ENCODE measurements at places on chromosomes 2 and 18.

DNA sequence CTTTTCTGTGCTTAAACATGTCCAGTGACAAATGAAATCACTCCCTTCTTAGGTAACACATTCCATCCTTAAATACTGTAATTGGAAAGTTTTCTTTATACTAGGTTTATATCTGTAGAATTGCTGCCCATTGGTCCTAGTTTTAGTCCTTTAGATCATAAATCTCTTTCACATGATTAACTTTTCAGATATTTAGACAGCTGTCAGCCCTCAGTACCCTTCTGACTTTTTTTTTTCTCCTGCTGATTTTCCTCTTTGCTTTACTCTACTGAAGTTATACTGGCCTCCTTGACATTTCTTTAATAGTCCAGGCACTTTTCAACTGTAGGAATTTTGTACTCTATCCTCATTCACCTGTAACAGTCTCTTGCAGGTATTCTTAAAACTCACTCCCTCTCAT, 28.9 kb downstream of the RBBP8 start:
- DNase-seq, result no peak

GRCh38 chr2:148533685-148534084, 110.9 kb upstream of the EPC2 start:
- no peak for DNase-seq

- no peak for DNase-seq
Observed at GRCh38 chr18:48342125-48342524, 67.1 kb downstream of the ZBTB7C start.

GRCh38 chr18:70672581-70672980, 383.7 kb downstream of the SOCS6 start:
- no peak for DNase-seq

GRCh38 chr2:79219383-79219988, 59.9 kb upstream of the REG3A start:
- no peak for DNase-seq

- DNase-seq, result no peak
Observed at GRCh38 chr2:187372213-187372612, 75.8 kb downstream of the CALCRL start.

DNA sequence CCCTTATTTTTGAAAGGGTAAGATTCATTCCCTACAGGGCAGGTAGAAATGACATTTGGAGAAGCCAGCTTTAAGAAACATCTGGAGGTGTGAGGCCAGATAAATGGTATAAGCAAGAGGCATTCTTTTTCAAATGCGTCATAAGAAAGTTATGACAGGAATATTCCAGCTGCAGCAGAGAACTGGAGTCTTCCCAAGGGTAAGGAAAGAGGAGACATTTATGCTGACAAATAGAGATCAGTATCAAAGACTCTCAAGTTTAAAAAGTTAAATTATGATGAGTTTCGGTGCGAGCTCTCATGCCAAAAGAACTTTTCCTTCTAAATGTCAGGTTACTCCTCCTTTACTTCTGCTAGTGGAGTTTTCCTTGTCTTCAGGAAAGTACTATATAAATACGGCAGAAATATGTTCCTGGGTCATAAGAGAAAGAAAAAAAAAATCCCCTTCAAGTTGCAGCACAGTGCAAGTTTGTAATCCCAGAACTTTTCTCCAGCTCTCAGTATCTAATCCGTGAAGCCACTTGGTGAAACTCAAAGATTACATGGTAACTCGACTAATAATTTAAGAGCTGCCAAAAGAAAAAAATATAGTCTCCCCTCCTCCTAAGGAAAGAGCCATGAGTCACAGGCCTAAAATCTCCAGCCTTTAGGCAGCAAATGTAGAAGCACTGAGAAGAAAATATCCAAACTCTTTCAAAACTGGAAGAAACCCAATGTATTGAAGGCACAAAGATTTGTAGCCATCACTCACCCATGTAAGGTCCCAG, 428.1 kb downstream of the MEIS1 start:
- no peak for DNase-seq

DNA sequence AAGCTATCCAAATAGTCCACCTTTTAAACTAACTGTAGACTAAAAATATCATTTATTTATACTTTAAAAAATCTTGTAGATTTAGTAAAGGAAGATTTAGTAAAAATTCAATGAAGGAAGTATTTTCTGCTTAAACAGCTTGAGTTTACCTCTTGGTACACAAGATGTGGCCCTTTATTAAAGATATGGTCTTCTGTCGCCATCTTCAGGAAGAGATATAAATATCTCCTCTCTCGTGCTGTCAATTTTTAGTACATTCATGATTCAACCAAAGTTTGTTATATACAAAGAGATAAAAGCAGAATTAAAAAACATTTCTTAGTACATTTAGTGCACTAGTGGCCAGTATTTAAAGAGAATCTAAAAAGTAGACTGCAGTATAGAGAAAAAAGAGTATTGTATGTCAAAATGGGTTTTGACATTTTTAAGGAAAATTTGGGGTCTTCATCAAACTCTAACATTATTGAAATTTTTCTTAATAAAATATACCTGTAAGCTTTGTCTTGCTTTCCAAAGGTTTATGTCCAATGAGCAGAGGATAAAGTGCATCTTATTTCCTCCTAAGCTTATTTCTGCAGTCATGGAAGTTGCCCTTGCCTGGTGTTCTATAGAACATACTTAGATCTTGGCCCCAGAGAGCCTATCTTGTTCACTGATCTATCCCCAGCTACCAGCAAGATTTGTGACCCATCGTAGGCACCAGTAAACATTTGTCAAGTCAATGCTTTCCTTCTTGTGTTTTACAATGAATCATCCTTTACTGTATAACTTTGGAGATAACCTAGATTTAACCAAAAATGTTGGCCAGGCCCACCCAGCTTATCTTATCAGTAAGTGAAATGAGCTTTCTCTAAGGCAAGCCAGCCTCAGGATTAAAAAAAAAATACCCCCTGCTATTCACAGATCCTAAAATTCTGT, 18.5 kb upstream of the EML6 start:
- DNase-seq, result no peak

GRCh38 chr2:2181493-2181892, 149.6 kb downstream of the MYT1L start:
- DNase-seq, result no peak

DNA sequence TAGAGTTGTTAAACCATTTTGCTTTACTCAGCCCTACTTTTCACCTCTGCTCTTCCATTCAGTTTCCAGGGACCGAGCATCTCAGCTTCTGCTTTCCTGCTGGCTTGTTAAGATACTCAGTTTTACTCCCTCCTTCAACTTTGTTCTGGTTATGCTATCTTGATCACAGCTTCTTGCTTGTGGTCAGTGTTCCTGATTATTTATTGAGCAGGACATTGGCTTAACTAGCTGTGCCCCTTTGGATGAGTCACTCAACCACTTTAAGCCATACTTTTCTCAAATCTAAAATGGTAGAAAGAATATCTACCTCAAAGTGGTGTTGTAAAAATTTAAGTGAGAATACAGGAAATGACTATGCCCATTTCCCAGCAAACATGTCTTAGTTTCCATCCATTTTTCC, 124.0 kb downstream of the KYNU start:
- DNase-seq, result no peak

- no peak for DNase-seq
Observed at GRCh38 chr2:168037778-168038177, 209.6 kb downstream of the STK39 start.

GRCh38 chr18:47323158-47323557, 71.7 kb upstream of the SKOR2 start:
- DNase-seq, result no peak

- DNase-seq, result no peak
Observed at GRCh38 chr2:23711979-23712755, 214.8 kb downstream of the ATAD2B start.

GRCh38 chr18:22829781-22830180, 103.3 kb upstream of the RBBP8 start:
- DNase-seq, result no peak

DNA sequence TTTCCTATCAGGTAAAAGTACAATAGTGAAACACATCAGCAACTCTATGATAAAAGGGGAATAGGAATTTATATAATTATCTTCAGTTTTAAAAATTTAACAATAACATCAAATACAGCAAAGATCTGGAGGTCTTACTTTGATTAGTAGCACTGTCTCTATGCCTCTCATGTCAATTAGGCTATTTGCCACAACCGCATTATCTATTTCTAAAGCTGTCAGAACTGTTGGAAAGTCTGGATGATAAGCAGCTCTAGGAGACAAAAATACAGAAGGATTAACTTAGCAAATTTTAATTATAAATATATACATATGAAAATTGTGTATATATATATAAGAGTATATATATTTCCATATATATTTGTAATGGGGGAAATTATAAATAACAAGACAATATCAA, 45.1 kb downstream of the SMC6 start:
- no peak for DNase-seq

DNA sequence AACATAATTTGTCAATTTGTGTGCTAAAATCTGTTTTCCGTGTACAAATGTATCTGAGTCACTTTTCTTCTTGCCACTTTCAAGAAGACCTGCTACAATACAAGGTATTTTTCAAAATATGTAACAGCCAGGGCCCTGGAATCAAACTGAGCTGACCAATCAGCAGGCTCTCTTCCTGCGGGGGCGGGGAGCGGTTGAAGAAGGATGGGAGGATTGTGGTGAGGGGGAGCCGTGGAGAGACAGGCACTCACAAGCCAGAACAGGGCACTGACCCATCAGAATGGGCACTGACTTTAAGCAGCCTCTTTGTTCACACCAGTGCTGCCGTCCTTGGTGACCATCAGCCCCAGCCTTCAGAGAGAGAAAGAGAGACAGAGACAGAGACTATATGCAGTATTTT, 40.6 kb upstream of the CCNYL1 start:
- no peak for DNase-seq

DNA sequence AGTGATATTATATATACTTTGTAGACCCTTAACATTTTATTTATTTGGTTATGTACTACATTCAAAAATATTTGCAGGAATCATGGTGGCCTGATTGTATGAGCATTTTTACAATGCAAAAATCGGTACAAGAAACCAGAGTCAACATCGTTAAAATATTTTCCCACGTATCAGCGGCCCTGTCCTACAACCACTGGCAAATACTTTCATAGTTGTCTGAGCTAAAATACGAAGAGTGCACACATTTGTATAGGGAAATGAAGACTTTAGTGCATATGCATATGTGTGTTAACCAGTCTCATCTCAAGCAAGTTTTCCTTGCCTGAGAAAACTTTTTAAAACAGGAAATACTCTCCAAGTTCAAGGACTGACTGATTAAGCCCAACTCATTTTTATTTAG, 35.9 kb downstream of the CCDC102B start:
- DNase-seq, result no peak

- no peak for DNase-seq
Observed at GRCh38 chr2:47301277-47301618, 101.7 kb upstream of the MSH2 start.

- no peak for DNase-seq
Observed at GRCh38 chr2:17107151-17107550, 411.1 kb downstream of the RAD51AP2 start.

- DNase-seq, result no peak
Observed at GRCh38 chr18:36829362-36830157, 633 bp downstream of the KIAA1328 start.

GRCh38 chr2:201880993-201881611, 74.8 kb downstream of the CDK15 start:
- no peak for DNase-seq

- no peak for DNase-seq
Observed at GRCh38 chr2:158965641-158966040, 2.8 kb upstream of the TANC1 start.

DNA sequence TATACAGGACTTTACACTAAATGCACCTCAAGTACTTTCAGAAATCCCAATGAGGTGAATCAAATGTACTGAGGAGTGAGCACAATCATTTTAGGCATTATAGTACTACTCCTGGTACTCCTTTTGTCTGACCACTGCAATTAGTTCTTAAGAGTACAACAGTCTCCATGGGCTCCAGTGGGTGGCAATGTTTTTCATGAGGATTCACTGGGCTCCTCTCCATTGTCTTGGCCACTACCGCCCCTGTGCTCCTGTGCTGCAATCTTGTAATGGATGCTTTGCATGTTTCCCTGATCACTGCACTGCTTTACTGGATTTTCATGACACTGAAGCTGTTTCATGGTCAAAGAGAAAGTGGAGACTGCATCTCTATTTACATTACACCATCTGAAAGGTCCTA, 268.5 kb upstream of the ZSWIM2 start:
- DNase-seq, result no peak

DNA sequence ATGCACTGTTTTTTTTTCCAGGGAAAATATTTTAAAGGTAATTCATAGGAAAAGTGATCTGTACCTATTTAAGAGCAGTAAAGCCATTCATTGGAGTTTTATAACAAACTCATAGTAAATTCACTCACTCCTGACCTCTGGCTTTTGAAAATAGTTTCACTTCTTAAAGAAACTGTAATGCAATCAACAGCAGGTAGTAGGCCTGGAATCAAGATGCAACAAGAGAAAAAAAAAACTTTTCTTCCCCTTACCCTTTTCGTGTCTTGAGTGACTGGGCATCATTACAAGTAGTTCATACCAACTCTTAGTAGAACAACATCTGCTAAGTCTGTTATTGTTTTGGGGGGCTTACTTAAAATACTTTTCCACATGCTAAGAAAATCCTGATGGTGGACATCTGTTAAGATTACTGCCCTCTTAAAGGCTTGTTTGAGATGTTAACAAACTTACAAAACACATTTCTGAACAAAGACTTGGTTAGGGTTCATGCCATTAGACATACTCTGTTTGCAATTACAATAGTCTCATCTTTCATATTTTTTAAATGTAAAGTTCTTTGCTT, 164.1 kb upstream of the FOSL2 start:
- DNase-seq, result no peak

- DNase-seq, result no peak
Observed at GRCh38 chr2:46309052-46309953, 12.1 kb downstream of the EPAS1 start.

Measured in effector CD8-positive, alpha-beta T cell (primary cell).